Activated CD4-positive, alpha-beta T cell treated with anti-CD3 and anti-CD28 coated beads for 24 hours (primary cell): ENCODE measurements at places on chromosomes 12 and 14.

GRCh38 chr12:116123451-116124258 is 153.8 kb downstream of the MED13L start:
- no peak for DNase-seq

GRCh38 chr14:78488938-78489337 is 318.8 kb downstream of the NRXN3 start:
- no peak for DNase-seq

DNA sequence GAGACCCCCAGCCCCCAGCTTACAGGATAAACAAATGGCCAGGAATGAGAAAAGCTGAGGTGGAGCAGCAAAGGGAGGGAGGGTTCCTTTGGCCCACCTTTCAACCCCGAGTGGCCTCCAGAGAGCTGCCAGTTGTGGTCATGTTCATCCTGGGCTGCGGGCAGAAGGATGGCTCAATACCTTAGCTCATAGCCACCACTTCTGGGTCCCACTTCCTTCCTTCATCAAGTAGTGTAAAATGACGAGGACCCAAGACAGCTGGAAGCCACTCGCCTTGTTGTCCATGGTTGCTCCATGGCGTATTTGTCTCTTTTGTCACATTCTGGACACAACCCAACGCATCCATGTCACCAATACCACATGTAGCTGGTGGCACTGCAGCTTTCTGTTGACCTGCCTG is 24.2 kb downstream of the CRACR2A start:
- no peak for DNase-seq

- no peak for DNase-seq
Observed at GRCh38 chr12:58306266-58307000, 365.1 kb downstream of the ATP23 start.

GRCh38 chr12:92278378-92278828 is 132.8 kb upstream of the BTG1 start:
- DNase-seq = no peak

- no peak for DNase-seq
Observed at GRCh38 chr12:110917467-110917866, 2.9 kb downstream of the MYL2 start.

- peak; percentile 74 for DNase-seq
Observed at GRCh38 chr12:56193025-56193578, 3.8 kb upstream of the SMARCC2 start.

GRCh38 chr14:35362911-35363374 is 41.6 kb downstream of the NFKBIA start:
- DNase-seq = no peak

- DNase-seq = no peak
Observed at GRCh38 chr12:28629691-28630090, 439.4 kb downstream of the CCDC91 start.

DNA sequence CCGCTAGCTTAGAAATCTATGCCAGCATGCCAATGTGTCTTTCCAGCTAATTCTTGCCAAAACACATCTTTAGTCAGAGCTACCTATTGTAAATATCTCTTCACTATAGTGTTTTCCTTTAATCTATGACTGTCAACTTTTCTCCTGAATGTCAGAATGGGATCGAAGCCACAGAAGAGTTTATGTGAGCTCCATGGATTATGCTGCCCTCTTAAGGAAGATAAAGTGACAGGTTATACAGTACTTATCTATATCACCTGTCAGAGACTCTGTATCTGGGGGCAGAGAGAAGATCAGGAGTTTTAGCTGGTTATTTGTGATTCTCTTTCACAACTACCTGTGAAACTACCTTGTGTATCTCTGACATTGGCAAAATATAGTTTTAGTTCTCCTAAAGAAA is 204.3 kb upstream of the SEL1L start:
- no peak for DNase-seq

- DNase-seq = no peak
Observed at GRCh38 chr12:49664591-49665239, 41.4 kb downstream of the PRPF40B start.
